ENCODE measurements at places on chromosomes 11 and 22.

DNA sequence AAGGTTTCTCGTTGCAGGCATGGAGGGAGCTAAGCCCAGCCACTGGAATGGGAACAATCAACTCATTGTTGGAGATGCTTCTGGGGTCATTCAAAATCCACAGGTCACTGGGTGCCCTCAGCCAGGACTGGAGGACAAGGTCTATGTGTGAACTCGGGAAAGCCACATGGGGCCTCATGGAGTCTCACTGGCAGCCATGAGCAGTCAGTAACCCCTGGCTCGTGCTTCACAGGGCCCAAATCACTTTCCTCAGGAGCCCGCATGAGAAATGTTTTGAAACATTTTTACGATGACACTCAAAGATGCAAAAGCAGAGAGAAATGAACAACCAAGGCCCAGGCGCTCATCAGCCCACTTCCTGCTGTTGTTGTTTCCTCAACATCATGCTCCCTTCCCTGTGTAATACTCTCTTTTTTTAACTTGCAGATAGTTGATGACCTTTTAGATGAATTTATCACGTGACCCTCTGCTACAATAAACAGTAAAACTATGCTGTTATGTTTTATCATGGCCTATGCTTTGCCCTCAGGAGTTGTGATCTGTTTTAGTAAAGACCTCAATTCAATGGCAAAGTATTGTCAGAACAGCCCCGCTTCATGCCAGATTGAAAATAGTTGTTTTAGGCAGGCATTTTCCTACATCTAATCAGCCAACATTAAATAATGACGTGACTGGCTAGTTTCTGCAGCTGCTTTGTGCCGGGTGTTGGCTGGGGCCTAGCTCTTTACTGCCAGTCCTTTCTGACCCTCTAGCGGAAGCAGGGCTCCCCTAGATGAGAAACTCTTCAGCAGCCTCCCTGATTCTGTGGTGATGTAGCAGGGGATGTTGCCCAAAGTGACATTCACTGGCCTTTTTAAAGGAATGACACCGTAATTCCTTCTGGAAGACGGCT lies 39.7 kb downstream of the ADAMTS15 start:
- no peak for DNase-seq

GRCh38 chr11:1419811-1420210 lies 30.1 kb downstream of the BRSK2 start:
- no peak for DNase-seq

DNA sequence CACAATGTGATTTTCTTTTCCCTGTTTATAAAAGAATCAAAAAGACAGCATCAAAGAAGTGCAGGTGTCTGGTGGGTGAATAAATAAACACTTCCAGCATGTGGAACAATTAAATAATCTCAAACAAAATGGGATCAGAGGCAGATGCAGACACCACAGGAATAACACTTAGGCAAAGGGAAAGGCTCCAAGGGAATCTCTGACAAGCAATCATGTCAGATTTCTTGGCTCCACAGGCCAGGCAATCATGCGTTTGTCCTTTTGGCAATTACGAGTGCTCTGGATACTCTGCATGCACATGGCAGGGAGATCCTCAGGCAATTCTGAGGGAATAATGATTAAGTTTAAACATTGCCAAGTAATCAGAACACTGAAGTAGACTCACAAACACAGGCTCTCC lies 403.5 kb upstream of the LUZP2 start:
- DNase-seq, result no peak

GRCh38 chr11:121775276-121775675 lies 322.5 kb upstream of the SORL1-AS1 start:
- no peak for DNase-seq

DNA sequence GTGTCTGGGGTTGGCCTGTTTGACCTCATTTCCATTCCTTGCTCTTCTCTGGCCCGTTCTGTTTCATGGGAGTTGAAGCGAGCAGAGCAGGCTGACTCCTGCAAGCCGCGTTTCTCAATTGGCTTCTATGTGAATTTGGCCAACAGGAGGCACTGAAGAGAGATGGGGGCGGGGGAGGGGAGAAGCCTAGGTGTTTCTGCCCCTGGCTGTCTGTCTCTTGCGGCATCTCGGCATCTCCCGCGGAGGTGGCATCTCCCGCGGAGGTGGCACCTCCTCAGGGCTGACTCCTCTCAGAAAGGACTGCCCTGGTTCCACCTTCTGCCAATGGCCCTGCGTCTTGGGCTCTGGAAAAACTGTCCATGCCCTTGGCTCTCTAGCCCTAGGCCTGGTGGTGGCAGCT lies 125.6 kb upstream of the CSNK2A3 start:
- no peak for DNase-seq

GRCh38 chr11:70849031-70849430 lies 403.3 kb downstream of the SHANK2 start:
- DNase-seq, result no peak

- peak; percentile 53 for DNase-seq
Observed at GRCh38 chr11:67371189-67371910, 2.0 kb downstream of the CLCF1 start.

Measured in MCF 10A (cell line).